ENCODE measurements at places on chromosomes 13 and 19.

DNA sequence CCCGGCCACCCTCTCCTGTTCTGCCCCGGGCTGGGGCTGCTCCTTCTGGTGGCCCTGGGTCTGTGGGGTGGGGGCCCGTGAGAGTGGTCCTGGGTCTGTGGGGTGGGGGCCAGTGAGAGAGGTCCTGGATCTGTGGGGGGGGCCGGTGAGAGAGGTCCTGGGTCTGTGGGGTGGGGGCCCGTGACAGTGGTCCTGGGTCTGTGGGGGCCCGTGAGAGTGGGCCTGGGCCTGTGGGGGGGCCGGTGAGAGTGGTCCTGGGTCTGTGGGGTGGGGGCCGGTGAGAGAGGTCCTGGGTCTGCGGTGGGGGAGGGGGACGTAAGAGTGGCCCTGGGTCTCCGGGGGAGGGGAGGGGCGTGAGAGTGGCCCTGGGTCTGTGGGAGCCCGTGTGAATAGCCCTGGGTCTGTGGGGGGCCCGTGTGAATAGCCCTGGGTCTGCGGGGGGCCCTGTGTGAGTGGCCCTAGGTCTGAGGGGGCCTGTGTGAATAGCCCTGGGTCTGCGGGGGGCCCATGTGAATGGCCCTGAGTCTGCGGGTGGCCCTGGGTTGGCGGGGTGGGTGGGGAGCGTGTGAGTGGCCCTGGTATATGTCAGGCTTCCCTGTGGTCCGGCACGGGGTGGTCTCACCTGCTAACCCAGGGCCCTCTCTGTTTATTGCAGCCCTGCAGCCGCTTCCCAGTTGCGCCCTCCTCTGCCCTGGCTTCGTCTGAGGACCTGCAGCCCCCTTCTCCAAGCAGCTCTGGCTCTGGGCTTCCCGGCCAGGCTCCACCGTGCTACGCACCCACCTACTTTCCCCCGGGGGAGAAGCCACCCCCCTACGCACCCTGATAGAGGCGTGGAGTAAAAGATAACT lies 52.3 kb downstream of the TMEM255B start:
- no peak for DNase-seq

GRCh38 chr19:2683430-2684003 lies 19.0 kb downstream of the GNG7 start:
- no peak for DNase-seq

DNA sequence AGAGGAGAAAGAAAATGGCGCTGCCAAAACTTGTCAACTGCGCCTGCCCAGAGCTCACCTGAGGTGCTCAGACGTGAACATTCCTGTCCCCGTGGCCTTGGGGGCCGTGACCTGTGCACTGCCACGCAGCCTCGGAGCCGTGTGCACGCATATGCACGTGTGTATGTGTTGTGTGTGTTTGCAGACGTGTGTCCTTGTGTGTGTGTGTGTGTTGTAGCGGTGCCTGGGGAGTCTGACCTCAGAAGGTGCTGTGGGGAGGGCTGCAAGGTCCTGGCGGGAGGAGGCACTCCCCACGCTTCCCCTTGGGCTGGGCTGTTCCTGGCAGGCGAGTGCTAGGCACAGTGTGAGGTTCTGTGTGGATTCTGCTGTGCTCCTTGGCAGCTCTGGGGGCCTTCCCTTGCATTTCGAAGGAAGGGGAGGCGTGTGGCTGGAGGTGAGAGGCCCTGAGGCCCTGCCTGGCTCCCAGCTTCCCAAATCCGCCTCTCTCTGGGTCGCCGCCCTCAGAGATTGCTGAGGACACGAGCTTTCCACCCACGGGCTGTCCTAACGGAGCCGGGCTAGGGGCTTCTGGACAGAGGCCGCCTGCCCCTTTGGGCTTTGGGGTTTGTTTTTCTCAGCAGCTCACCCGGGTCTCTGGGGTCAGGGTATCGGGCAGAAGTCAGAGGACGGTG lies 4.5 kb downstream of the BSG start:
- no peak for DNase-seq

DNA sequence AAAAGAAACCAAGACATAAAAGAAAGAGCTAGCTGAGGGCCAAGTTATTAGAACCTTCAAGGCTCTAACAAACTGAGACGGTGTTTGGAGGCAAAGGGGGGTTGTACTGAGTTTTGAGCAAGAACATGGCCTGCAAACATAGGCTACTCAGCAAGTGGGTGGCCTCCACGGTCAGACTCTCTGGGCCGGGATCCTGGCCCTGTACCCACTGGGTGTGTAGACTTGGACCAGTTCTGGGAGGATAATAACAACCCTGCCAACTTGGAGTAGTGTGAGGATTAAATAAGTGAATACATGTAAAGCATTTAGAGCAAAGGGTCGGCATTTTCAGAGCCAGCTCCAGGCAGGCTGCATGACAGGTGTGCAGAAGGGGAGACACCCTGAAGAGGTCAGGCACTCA lies 56.1 kb upstream of the TNFRSF19 start:
- no peak for DNase-seq

DNA sequence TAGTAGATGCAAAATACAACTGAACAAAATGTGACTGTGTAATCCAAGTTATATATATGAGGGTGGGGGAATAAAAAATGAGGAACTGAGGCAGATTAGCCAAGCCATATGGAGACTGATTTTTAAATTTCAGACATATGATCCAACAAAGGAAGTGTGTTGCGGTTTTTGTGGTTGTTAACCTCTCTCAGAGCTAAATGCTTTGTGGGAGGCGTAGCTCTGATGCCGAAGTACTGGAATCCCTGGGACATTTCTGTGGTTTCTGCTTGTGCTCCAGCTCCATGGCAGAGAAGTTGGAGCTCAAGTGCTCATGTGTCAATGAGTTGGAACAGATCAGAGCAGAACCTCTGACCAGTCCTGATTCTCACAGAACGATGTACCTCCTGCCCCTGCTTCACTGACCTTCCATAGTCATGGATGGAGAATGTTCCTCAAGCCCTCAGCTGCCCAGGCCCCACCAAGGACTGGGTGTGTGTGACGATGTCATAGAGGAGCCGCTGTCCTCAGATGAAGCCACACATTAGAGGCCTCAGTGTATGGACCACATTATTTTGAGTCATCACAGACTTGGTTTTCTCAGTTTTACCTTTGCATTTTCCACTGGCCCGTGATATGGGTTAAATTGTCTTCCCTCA lies 107.6 kb downstream of the SOX1 start:
- no peak for DNase-seq

DNA sequence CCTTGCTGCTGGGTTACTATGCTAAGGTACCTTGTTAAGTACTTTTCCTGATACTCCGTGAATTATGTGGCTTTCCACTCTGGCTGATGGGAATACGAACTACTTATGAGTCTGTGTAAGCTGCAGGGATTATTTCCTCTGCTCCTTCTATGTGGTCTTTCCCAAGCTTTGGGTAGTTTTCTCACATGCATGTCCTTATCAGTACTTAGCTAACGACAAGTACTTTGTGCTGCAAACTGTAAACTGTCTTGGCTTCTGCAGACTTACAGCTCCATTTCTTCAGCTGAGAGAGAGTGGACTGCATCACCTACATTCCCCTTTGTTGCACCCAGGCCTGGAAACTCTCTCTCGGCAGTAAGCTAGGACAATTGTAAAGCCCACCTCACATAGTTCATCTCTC lies 76.6 kb downstream of the FGF9 start:
- no peak for DNase-seq

DNA sequence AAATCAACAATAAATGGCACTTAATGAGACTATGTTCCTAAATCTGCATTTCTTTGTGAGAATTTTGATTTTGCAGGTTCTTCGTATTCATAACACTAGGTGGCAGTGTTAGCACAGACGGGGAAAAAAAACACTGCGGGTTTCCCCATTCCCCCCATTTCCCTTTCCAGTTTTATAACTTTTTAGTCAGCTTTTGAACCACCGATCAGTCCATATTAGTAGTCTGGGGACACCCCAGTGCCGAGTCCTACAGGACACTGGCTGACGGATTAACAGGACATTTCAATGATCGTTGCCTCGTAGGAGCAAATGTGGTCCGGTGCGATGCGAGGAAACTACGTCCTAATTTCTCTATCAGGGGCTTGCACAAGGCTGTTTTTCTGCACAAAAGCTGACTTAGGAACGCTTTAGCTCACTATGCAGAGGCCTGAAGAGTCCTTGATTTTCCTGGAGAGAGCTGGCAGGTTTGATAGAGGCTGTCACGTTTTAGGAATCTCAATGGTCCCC lies 234.3 kb downstream of the LMO7 start:
- DNase-seq: peak; percentile 20

- DNase-seq: no peak
Observed at GRCh38 chr13:91470084-91470621, 71.7 kb downstream of the GPC5 start.

DNA sequence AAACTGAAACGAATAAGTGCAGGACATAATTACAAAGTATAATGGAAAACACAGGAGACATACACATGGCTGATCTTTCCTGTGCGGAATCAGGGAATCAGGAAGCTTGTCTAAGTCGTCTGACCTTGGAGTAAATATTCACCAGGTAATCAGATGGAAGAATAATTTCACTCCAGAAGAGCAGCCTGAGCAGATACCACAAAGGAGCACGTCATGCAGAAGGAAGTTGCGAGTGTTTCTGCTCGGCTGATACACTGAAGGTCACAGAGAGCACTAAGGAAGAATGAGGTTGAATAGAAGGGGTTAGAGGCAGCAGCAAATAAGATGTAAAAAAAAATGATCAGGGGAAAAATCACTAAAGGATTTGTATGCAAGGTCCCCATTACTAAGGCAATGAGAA lies 122.3 kb upstream of the GPC6 start:
- DNase-seq: no peak

DNA sequence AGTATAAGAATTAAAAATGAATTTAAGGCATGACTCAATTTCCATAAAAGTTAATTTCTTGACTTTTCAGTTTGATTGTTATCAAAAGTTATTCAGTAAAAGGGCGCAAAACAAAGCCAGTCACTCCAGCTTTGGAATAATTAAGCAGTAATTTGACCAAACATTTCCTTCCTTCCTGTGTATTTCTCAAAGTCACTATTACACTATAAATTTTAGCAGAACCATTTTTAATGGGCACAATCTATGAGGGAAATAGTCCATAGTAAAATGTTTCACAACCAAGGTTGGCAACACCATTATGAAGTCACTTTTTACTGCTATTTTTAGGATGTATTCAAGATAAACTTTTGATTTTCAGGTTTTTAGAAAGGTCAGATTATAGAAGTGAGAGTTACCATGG lies 91.0 kb downstream of the DACH1 start:
- DNase-seq: no peak

- DNase-seq: no peak
Observed at GRCh38 chr19:41616792-41617621, 9.9 kb downstream of the CEACAM4 start.

DNA sequence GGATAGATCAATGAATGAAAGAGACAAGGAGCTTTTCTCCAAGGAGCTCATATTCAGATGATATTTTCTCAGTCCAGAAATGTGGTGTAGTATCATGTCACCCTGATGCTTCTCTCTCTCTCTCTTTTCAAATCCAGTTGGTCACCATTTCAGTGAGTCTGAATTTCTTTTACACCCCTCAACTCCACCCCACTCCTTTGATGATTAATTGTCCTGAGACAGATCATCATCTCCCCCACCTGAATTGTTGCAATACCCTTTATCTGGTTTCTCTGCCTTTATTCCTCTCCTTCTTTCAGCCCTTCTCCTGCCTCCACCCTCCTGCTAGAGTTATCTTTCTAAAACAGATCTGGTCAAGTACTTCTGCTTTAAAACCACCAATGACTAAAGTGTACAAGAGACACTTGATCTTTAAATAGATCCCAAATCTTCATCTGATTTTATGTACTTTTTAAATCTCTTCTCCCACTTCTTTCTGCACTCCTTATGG lies 299.8 kb downstream of the KLF5 start:
- DNase-seq: no peak

- no peak for DNase-seq
Observed at GRCh38 chr13:45828256-45828968, 23.1 kb downstream of the SIAH3 start.

DNA sequence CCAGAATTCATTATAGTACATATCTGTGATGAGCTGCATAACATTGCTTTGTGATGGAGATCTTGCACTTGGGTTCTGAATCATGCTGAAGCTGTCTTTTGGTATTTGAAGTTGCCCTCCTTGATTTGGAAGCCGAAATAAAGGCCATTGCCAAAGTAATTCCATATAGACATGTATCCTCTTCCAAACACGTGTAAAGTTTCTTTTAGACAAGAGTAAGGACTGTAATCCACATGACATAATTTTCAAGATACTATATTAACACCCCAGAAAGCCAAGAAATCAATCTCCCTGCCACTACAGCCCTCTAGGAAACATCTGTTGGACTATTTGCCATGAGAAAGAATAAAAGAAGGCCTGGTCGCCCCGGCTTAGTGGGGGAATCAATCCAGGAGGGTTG lies 754.2 kb downstream of the FGF9 start:
- DNase-seq: no peak

- DNase-seq: no peak
Observed at GRCh38 chr19:4172861-4173473, 9.4 kb downstream of the SIRT6 start.

DNA sequence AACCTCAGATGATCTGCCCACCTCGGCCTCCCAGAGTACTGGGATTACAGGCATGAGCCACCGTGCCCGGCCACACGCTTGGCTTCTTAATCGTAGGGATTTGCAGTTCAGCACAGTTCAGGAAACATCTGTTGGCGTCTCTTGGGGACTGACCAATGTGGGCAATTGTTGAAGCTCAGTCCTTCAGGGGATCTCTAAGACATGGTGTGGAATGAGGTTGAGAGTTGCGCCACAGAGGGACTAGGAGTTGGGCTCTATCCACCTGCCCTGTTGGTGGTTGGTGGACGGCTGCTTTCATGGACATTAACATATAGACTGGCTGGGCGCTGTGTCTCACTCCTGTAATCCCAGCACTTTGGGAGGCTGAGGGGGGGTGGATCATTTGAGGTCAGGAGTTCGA lies 37.3 kb upstream of the SIN3B start:
- DNase-seq: no peak

GRCh38 chr19:3513229-3514140 lies 7.4 kb downstream of the FZR1 start:
- DNase-seq: no peak

DNA sequence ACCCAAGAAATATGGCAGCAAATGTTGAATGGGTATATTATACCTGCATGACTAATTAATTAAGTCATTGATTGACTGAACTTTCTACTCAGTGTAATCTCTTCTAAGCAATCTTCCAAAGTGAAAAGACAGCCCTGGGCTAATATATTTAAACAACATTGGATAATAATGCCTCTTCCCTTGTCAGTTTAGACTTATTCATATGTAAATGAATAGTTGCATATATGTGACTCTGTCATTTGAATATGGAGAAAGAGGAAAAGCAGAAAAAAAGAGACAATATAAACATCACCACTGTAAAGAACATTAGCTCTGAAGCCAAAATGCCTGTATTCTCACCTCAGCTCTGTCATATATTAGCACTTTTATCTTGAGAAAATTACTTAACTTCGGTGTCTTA lies 168.0 kb downstream of the SLITRK1 start:
- DNase-seq: no peak

GRCh38 chr19:33022472-33023116 lies 42.1 kb downstream of the RHPN2 start:
- no peak for DNase-seq

Data from NCI-H1436 (cell line).